CD4-positive, alpha-beta memory T cell (primary cell): ENCODE measurements at places on chromosomes 1 and 21. TPM values are rescaled to one million over a fixed set of nuclear protein-coding genes. Genes with fewer than 3 reads are reported as not detected.

DNA sequence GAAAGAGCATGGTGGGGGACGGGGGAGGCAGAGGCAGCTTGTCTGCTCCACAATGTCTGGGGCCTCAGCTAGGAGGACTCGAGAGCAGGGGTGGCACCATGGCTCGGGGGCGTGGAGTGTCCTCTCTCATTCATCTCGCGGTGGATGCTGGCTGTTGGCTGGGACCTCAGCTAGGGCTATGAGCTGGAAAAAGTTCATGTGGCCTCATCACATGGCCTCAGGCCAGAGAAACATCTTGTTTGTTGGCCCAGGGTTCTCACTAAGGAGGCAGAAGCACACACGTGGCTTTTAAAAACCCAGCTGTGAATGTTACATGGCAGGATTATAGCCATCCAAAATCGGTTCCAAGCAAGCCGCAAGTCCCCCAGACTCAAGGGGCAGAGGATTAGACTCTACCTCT is 6.2 kb upstream of the CENPS start:
- no peak overlapping the region for H3K27ac ChIP-seq
- peaks cover 8% of the 10 kb centered on the region for H3K4me1 ChIP-seq
- no peak overlapping the region for H3K4me3 ChIP-seq
- no peaks in the 10 kb centered on the region for H3K27me3 ChIP-seq

The NID1 gene
- polyA plus RNA-seq, result not detected

DNA sequence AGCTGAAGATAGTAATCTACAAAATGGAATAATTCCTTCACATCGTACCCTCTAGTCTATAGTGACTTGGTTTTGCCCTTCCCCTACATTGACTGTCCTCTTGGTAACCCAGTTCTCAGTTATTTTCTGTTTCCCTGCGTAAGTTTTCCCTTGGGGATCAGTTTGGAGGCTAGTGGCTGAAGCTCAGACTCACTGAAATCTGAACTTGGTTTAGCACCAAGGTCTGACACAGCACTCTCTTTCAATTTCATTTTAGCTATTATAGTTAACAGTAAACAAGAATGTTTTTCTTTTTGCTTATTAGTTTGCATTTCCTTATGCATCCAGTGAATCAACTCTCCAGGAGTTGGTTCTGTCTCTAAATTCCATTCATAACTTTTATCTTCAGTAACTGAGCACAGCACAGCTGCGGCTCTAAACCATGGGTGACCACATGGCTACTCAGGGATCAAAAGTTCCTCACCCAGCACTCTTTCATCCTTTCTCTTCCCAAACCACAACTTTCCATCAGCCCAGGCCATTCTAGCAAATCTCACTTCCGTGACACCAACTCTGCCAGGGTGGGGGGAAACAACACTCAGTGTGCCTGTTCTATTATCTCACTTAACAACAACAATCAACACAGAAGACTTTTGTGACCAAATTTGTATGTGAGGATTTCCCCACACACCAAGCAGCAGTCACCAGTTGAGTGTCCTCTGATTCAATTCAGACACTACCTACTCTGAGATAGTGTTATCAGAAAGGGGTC is 17.6 kb upstream of the IFI6 start:
- no peak overlapping the region for H3K27ac ChIP-seq
- H3K4me1 ChIP-seq, result no peaks in the 10 kb centered on the region
- H3K4me3 ChIP-seq, result no peak overlapping the region

The DHX9 gene
- 107 TPM for polyA plus RNA-seq

- H3K36me3 ChIP-seq, result no peaks in the 10 kb centered on the region
- H3K27me3 ChIP-seq, result no peaks in the 10 kb centered on the region
- DNase-seq, result no peak
- H3K4me1 ChIP-seq, result no peaks in the 10 kb centered on the region
- no peak overlapping the region for H3K4me3 ChIP-seq
Measured at GRCh38 chr1:208374391-208374941, 130.3 kb upstream of the PLXNA2 start.

The PBXIP1 gene
- polyA plus RNA-seq, result 263 TPM

DNA sequence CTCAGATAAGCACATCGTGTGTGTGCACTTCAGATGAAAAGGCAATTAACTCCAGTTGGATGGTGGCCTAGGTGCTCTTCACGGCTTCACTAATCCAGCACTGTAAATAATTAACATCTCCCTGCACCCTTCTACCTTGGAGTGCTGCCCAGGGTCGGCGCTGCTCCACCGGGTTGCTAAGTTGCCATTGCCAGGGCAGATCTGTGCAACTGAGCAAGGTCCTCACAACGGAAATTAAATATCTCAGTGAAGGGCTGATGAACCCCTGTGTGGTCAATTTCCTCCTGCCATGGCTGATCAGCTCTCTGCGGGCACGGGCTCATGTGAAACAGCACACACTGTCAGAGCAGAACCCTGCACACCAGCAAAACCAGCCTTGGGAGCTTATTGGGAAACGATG is 63.2 kb downstream of the SYDE2 start:
- DNase-seq, result no peak
- H3K4me3 ChIP-seq, result no peak overlapping the region
- no peaks in the 10 kb centered on the region for H3K4me1 ChIP-seq
- H3K36me3 ChIP-seq, result no peaks in the 10 kb centered on the region
- H3K27me3 ChIP-seq, result no peaks in the 10 kb centered on the region
- no peak overlapping the region for H3K27ac ChIP-seq

- H3K36me3 ChIP-seq, result no peaks in the 10 kb centered on the region
- H3K4me1 ChIP-seq, result no peaks in the 10 kb centered on the region
- H3K27me3 ChIP-seq, result no peaks in the 10 kb centered on the region
- no peak overlapping the region for H3K4me3 ChIP-seq
Measured at GRCh38 chr1:192939440-192939839, 119.7 kb downstream of the UCHL5 start.

DNA sequence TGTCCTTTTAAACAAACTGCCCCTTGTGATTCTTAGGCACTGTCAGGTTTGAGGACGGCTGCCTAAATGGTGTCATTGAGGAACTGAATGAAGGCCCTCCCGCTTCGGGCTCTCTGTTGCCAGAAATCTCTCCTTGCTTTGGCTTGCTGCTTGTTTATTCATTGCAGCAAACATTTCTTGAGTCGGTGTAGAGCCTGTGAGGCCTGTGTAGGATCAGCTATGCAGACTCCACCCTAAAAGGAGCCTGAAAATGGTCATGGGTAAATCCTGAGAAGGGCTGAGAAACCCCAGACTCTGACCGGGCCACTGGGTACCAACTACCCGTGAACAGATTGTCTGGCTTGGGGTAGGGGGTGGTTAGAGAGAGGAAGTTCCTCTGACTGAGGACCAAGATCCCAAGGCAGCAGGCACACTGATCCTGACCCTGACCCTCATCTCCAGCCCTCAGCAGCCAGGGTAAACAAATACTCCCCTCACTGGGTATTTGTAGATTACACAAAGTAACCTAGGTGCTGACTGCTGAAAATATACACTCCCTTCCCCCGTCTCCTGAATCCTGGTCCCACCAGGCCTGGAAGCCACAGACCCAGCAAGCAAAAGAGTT is 3.1 kb downstream of the IL6R start:
- H3K4me3 ChIP-seq, result peak overlapping the region; percentile 71
- peaks cover 77% of the 10 kb centered on the region for H3K4me1 ChIP-seq
- no peaks in the 10 kb centered on the region for H3K27me3 ChIP-seq

The GPR157 gene
- polyA plus RNA-seq, result 1.9 TPM

The ANXA9 gene
- polyA plus RNA-seq, result 0.23 TPM

The DENND2C gene
- polyA plus RNA-seq, result 0.56 TPM

The SYDE2 gene
- polyA plus RNA-seq, result 2.3 TPM

GRCh38 chr1:56496158-56496557 is 83.2 kb downstream of the PLPP3 start:
- H3K27ac ChIP-seq, result no peak overlapping the region
- no peak for DNase-seq
- no peaks in the 10 kb centered on the region for H3K4me1 ChIP-seq

DNA sequence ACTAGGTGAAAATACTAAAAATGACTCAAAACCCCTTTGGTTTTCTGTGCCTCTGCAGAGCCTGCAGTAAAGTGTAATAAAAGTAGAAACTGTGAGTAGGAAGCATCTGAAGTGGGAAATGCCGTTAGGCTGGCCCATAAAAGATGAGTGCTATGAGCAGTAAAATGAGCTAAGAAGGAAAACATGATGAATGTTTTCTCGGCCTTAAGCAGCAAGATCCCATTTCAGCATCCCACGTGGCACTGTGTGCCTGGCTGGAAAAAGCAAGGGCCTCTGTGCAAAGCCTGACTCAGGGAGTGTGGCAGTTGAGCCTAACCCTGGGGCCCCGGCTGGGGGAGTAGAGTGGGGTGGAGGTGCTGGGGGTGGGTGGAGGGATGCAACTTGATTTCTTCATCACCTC is 109.5 kb downstream of the TBX15 start:
- no peak overlapping the region for H3K27ac ChIP-seq
- H3K4me3 ChIP-seq, result no peak overlapping the region
- H3K27me3 ChIP-seq, result no peaks in the 10 kb centered on the region
- H3K4me1 ChIP-seq, result no peaks in the 10 kb centered on the region
- H3K36me3 ChIP-seq, result no peaks in the 10 kb centered on the region

The ARID4B gene
- 86.1 TPM for polyA plus RNA-seq

DNA sequence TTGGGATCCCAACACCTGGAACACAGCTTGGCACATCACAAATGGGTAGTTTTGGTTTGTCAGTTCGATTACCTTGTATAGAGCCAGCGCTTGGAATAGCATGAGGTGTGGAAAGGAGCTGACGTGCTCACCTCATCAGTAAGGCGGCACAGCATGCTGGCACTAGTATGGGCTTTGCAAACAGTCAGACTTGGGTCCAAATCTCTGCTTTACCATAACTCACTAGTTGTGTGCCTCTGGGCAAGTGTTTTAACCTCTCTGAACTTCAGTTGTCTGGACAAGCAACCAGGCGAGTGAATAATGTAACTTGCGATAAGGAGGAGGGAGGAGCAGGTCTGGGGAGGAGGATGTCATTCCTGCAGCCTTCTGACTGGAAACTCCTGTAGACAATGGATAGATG is 26.3 kb upstream of the NEK2 start:
- H3K4me1 ChIP-seq, result peaks cover 3% of the 10 kb centered on the region
- H3K27ac ChIP-seq, result no peak overlapping the region
- no peaks in the 10 kb centered on the region for H3K27me3 ChIP-seq

The RPTN gene
- polyA plus RNA-seq, result not detected

- H3K27ac ChIP-seq, result no peak overlapping the region
- H3K4me3 ChIP-seq, result no peak overlapping the region
- H3K4me1 ChIP-seq, result no peaks in the 10 kb centered on the region
- H3K36me3 ChIP-seq, result no peaks in the 10 kb centered on the region
- H3K27me3 ChIP-seq, result no peaks in the 10 kb centered on the region
Measured at GRCh38 chr1:116904791-116905320, 4.9 kb upstream of the PTGFRN start.

- H3K36me3 ChIP-seq, result peaks cover 3% of the 10 kb centered on the region
- H3K27ac ChIP-seq, result peak overlapping the region; percentile 46
- H3K4me3 ChIP-seq, result peak overlapping the region; percentile 39
- no peaks in the 10 kb centered on the region for H3K27me3 ChIP-seq
- no peak for DNase-seq
- peaks cover 41% of the 10 kb centered on the region for H3K4me1 ChIP-seq
Measured at GRCh38 chr1:182603646-182604174, 479 bp downstream of the RGS16 start.

DNA sequence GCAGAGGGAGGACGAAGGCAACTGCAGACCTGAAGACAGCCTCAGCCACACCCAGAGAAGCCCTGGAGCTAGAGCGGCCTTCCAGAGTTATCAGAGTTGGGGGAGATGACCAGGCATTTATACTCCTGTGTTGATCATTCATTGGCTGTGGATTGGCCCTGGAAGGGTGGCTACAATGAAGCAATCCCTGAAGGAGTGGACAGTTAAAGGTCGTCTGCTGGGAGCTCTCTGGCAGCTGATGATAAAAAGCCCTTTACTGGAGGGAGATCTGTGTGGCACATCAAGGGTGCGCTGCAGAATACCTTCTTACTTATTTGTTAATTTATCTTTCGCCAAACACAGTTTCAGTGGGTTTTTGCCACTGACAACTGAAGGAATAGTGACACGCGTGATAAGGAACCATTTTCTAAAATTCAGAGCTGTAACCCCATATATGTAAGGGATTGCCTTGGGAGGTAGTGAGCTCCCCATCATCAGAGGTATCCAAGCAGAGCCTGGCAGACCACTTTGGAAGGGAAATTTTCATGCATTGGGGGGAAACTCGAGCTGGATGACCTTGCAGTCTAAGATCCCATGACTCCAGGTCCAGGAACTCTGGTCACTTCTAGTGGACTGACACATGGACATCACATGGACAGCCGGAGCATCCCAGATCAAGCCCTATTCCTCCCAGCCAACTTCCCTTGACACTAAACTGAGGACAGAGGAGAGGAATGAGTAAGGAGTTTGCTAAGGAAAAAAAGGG is 126.4 kb upstream of the GADD45A start:
- H3K27ac ChIP-seq, result no peak overlapping the region
- H3K27me3 ChIP-seq, result no peaks in the 10 kb centered on the region
- no peaks in the 10 kb centered on the region for H3K4me1 ChIP-seq

The RERE gene
- polyA plus RNA-seq, result 0.38 TPM

The SPRR2B gene
- not detected for polyA plus RNA-seq
